ENCODE measurements at places on chromosomes 12 and 14. TPM values are rescaled to one million over a fixed set of nuclear protein-coding genes. Genes with fewer than 3 reads are reported as not detected.

The GPRC5D gene
- not detected for total RNA-seq

The ADIPOR2 gene
- total RNA-seq: 56.6 TPM

The ELK3 gene
- 62.7 TPM for total RNA-seq

The TAS2R50 gene
- 0.60 TPM for total RNA-seq

The P3H3 gene
- 101 TPM for total RNA-seq

The TAS2R7 gene
- not detected for total RNA-seq

The GALNT16 gene
- total RNA-seq: 6.3 TPM

The PIWIL1 gene
- not detected for total RNA-seq

The GPR84 gene
- not detected for total RNA-seq

The GPR132 gene
- total RNA-seq: 2.2 TPM

The SIX6 gene
- total RNA-seq: not detected

The SNRNP35 gene
- total RNA-seq: 8.1 TPM

The SYNDIG1L gene
- not detected for total RNA-seq

The CCDC38 gene
- total RNA-seq: 0.07 TPM

The MYF5 gene
- not detected for total RNA-seq

The SLC7A7 gene
- 13.3 TPM for total RNA-seq

The PROX2 gene
- total RNA-seq: not detected

The DDN gene
- total RNA-seq: 0.55 TPM

The FAR2 gene
- 3.3 TPM for total RNA-seq

The FZD10 gene
- total RNA-seq: not detected

The GDF3 gene
- total RNA-seq: not detected

The SDR9C7 gene
- 0.17 TPM for total RNA-seq

The PARP11 gene
- 10.4 TPM for total RNA-seq

The ALDH1L2 gene
- 69.2 TPM for total RNA-seq

The SLCO1A2 gene
- total RNA-seq: 0.05 TPM

The DPPA3 gene
- total RNA-seq: not detected

The NKX2-1 gene
- not detected for total RNA-seq

The BDKRB1 gene
- total RNA-seq: 0.20 TPM

The AKAP3 gene
- 1.4 TPM for total RNA-seq

The ACSM4 gene
- not detected for total RNA-seq

The PDZRN4 gene
- total RNA-seq: not detected

The AQP6 gene
- total RNA-seq: not detected

The TSPAN19 gene
- total RNA-seq: not detected

The TSPAN8 gene
- not detected for total RNA-seq

The GLIPR1L1 gene
- not detected for total RNA-seq

The HOXC10 gene
- not detected for total RNA-seq

The TAS2R30 gene
- 1.3 TPM for total RNA-seq

The KRT2 gene
- total RNA-seq: not detected

The OTX2 gene
- total RNA-seq: 8.2 TPM

The SAMD15 gene
- 2.1 TPM for total RNA-seq

The EML1 gene
- 23.5 TPM for total RNA-seq

The COX8C gene
- total RNA-seq: not detected

All from astrocyte (in vitro differentiated cells and primary cell).